ENCODE measurements at places on chromosomes 12 and 14.

- DNase-seq = no peak
Observed at GRCh38 chr14:68956724-68957123, 22.4 kb downstream of the ACTN1 start.

DNA sequence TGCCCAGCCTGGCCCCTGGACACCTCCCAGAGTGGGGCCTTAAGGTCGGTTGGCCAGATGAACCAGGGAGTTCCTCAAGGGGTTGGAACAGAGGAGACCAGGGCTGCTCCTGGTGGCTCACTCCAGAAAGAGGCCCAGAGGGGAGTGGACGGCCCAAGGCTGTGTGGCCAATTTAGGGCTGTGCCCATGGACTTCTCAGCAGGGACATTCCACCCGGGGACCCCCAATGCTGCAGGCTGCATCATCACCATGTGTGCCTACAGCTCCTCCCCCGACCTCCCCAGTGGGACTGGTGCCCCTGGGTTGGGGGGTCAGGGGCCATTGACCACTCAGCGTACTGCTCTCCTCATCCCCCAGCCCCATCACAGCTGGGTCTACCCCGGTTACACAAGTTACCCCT is 17.6 kb upstream of the CYP46A1 start:
- DNase-seq = no peak

DNA sequence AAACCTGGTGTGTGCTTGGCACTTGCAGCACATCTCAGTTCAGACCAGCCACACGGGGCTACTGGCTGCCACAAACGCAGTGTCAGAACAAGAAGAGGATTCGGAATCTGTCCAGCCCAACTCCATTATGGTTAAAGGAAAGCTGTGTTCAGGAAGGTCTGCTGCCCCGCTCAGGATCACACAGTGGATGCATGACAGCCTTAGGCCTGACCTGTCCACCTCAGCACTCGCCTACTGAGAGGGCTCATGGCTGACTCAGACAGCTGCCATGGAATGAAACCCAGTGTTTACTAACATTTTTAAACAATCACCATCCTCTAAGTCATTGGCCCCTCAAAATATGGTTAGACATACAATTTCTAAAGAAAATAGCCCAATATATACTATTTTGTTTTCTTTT is 5.6 kb upstream of the NIN start:
- DNase-seq = no peak

DNA sequence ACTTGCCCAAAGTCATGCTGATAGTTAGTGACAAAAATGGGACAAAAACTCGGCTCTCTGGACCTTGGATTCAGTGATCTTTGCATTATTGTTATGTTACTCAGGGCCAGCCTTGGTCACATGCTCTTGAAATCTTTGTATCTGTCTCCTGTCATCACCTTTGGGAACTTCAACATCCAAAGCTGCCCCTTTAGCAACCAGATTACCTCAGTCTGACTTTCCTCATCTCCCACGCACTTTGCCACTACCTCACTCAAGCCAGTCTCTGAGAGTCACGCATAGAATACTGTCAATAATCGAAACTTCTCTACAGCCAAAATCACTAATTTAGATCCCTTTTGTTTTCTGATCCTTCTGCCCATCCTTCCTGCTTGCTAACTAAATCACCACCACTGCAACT is 90.8 kb upstream of the DAAM1 start:
- DNase-seq = no peak
